ENCODE measurements at places on chromosomes 4 and X. TPM values are rescaled to one million over a fixed set of nuclear protein-coding genes. Genes with fewer than 3 reads are reported as not detected.

DNA sequence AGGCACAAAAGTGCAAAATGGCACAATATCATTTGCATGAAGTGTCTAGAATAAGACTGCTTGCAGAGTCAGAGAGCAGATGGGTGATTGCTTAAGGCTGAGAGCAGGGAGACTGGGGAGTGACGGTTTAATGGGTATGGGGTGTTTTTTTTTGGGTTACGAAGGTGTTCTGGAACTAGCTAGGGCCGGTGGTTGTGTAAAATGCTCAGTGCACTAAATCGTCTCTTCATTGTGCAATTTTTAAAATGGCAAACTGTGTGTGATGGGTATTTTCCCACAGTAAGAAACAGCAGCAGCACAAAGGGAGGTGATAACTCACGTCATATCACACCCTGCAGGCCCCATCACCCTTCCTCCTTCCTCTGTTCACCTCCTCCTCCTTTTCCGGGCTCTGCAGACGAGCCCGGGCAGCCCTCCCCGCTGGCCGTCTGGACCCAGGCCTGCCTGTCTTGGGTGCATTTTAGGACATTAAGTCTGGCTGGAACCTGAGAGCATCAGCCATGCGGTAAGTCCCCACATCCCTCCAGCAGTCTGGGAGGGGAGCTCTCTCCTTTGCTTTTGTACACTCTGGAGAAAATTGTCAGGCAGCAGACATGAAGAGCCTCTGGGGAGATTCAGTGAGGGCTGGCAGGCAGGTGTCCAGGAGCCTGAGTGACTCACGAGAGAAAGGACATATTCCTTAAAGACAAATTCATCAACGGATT lies 42.7 kb downstream of the ASMT start:
- DNase-seq, result no peak

DNA sequence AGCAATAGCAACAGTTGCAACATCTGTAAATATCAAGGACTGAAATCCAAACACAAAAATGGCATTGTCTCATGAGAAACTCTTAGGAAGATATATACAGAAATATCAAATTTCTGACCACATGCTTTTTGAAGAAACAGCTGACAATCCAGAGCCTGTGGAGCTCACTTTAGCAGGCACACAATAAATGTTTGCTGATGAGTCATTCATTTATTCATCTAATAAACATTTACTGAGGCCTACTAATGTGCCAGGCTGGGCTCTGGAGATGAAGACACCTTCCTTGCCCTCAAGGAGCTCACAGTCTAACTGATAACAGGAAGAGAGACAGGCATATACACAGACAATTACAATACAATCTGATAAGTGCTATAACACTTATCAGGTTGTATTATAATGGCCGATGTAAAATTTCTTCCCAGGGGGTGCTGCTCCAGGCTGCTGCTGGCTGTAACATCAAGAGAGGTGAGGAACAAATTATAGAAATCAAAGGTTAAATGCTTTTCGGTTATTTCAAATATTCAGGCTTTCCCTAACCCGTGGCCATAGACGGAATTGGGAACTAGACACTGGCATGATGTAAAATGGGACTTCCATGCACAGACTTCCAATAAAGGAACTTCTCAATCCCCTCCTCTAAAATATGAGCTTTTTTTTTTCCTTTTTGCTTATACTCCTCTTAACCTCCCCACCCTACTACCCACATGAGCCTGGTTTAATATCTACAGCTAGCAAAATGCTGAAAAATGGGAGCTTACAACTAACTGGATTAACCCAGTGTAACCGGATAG lies 16.8 kb upstream of the ZCCHC13 start:
- DNase-seq, result no peak

DNA sequence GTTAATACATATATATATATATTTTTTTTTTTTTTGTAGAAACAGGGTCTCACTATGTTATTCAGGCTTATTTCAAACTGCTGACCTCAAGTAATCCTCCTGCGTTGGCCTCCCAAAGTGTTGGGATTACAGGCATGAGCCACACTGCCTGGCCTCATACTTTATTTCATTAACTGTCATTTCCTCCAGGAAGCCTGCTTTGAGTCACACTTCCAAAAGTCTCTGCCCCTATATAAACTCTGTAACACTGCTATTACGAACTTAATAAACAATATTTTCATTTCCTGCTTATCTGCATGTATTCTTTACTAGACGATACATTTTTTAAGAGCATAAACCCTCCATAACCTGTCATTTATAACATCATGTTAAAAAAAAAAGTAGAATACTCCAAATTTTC lies 167.2 kb downstream of the WDFY3 start:
- DNase-seq, result no peak

The ZNF157 gene
- 0.35 TPM for polyA plus RNA-seq

DNA sequence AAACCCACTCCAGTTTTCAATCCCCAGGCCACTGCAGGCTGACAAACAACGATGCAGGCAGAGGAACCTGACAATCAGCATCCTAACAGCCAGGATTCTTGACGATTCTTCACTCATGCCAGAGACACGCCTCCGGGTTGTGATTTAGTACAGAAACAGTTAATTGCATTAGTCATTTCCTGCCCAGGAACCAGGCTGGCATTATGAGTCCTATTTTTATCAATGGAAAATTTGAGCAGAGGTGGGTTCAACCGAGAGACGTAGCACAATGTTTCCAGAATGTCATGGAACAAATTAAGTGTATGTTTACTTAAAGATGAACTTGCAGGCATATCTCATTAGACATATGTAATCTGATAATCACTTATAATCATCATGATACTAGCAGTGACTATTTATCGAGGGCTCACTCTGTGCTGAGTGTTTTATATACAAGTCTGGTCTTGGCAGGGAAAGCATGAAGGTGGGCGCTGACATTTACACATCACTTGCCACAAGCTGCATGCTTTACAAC lies 159.7 kb downstream of the NSUN7 start:
- DNase-seq, result no peak

The RNF128 gene
- not detected for polyA plus RNA-seq

GRCh38 chr4:128373628-128374027 lies 86.0 kb upstream of the PGRMC2 start:
- DNase-seq, result no peak

The EVC gene
- 14.8 TPM for polyA plus RNA-seq

The TBC1D19 gene
- 10.4 TPM for polyA plus RNA-seq
